Parietal lobe (tissue), 2 donors: ENCODE measurements at places on chromosomes 7 and 10. TPM values are rescaled to one million over a fixed set of nuclear protein-coding genes. Genes with fewer than 3 reads are reported as not detected.

RNF133 gene
- total RNA-seq = 1.6 TPM

DUSP5 gene
- 1.9 TPM for total RNA-seq

PTPN20 gene
- total RNA-seq = 17.5 TPM

MSS51 gene
- 6.9 TPM for total RNA-seq

NUTM2A gene
- 3.1 TPM for total RNA-seq

PSD gene
- 124 TPM for total RNA-seq

KCND2 gene
- 60.1 TPM for total RNA-seq

STYXL1 gene
- total RNA-seq = 16.0 TPM

OR2A5 gene
- total RNA-seq = not detected

ERVW-1 gene
- not detected for total RNA-seq

ADAM8 gene
- 2.8 TPM for total RNA-seq

PARG gene
- 108 TPM for total RNA-seq

COBL gene
- total RNA-seq = 8.1 TPM

PITRM1 gene
- 81.4 TPM for total RNA-seq

PRSS37 gene
- not detected for total RNA-seq

MOGAT3 gene
- total RNA-seq = not detected

TMEM254 gene
- total RNA-seq = 10.6 TPM

CALML3 gene
- total RNA-seq = not detected

LIPK gene
- total RNA-seq = not detected

FEZF1 gene
- total RNA-seq = not detected

SPDYE11 gene
- not detected for total RNA-seq

THSD7A gene
- 41.6 TPM for total RNA-seq

GARIN1A gene
- 3.4 TPM for total RNA-seq

TNS3 gene
- 12.5 TPM for total RNA-seq

ARMC3 gene
- total RNA-seq = 3.8 TPM

FGF8 gene
- not detected for total RNA-seq

DRGX gene
- total RNA-seq = not detected

ASIC3 gene
- total RNA-seq = 2.5 TPM

IKZF1 gene
- total RNA-seq = 0.94 TPM

LRRTM3 gene
- total RNA-seq = 19.1 TPM

KIN gene
- total RNA-seq = 15.3 TPM

CFAP69 gene
- total RNA-seq = 9.1 TPM

ZNF282 gene
- 27.5 TPM for total RNA-seq

IL6 gene
- total RNA-seq = not detected

CALN1 gene
- total RNA-seq = 54.8 TPM

NACAD gene
- 13.5 TPM for total RNA-seq

CCDC172 gene
- not detected for total RNA-seq

IL2RA gene
- not detected for total RNA-seq

CTAGE8 gene
- not detected for total RNA-seq

LIPJ gene
- total RNA-seq = 3.8 TPM

LRRC4 gene
- 28.8 TPM for total RNA-seq

LAMB4 gene
- total RNA-seq = 1.6 TPM

GIMAP1 gene
- 0.63 TPM for total RNA-seq

ATOH7 gene
- total RNA-seq = 0.94 TPM
